NCI-H1930 (cell line): ENCODE measurements at places on chromosomes 16 and 17.

GRCh38 chr17:31225831-31226230, 71.2 kb downstream of the OMG start:
- DNase-seq, result no peak

DNA sequence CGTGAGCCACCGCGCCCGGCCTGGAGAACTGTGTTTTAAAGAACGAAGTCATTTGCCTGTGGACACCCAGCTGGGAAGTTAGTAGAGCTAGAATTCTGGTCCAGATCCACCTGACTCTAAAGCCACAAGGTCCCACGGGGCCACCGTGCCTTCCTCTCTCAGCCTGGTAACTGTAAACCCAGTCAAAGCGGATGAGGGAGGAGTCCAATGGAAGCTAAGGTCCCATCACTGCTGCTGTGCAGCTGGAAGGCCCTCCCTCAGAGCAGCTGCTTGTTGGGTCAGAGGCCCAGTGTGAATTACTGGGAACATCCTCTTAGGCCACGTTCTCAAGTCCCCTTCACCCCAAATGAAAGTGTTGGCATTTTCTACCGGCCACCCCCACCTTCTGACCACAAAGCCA, 48.8 kb upstream of the CACNG5 start:
- no peak for DNase-seq

GRCh38 chr16:72309001-72309400, 137.0 kb upstream of the PMFBP1 start:
- DNase-seq, result no peak

GRCh38 chr17:50270435-50271362, 3.6 kb upstream of the TMEM92 start:
- DNase-seq, result no peak

DNA sequence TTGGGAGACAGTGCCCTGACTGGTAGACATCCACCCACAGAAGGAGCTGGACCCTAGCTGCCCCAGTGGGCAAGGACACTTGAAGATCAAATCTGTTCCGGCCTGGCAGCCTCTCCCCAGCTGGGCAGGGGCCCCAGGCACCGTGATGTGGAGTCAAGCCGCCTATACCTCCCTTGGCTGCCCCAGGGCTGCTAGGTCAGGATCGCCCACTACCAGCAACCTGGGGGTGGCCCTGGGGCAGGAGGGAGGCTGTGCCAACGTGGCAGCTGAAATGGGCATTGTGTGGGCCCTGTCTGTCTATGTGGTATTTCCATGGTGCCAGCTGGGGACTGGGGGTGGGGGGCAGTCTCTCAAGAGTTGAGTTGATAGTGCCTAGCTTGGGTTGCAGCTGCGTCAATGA, 941 bp downstream of the PDK2 start:
- no peak for DNase-seq

- peak; percentile 3 for DNase-seq
These were observed 162.6 kb upstream of the CDH13 start for GRCh38 chr16:82464187-82464586.

DNA sequence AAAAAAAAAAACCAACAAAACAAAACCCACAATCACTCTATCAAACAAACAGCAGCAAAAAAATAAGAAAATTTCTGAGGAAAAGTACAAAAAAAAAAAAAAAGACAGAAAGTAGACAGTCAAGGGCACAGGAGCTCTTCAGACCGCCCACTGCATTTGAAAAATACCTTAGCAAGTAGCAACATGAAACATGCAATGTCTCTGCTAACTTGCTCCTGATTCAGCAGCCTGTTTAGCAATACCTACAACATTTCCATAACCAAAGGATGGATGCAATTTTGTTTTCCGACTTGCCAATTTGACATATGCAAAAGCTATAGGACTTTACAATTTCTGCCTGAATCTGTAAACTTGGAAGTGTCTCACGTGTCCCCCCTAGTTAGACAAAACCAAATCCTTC, 57.4 kb downstream of the SYNRG start:
- no peak for DNase-seq

GRCh38 chr16:49058382-49058781, 223.3 kb downstream of the CBLN1 start:
- no peak for DNase-seq

DNA sequence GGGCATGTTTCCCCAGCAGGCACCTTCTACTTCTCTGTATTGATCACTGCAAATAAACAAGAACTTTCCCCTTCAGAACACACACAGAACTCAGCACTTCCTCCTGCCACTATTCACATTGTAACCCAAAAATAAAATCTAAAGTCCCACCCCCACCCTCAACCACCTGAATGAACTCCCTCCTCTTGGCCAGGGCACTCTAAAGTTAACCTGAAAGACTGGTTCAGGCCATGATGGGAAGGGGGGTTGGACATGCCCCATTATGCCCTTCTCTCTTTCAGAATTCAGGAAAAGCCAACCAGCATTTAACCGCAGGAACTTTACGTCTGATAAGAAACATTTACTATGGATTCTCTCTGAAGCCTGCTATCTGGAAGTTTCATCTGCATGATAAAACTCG, 27.4 kb upstream of the CCL2 start:
- DNase-seq, result no peak

DNA sequence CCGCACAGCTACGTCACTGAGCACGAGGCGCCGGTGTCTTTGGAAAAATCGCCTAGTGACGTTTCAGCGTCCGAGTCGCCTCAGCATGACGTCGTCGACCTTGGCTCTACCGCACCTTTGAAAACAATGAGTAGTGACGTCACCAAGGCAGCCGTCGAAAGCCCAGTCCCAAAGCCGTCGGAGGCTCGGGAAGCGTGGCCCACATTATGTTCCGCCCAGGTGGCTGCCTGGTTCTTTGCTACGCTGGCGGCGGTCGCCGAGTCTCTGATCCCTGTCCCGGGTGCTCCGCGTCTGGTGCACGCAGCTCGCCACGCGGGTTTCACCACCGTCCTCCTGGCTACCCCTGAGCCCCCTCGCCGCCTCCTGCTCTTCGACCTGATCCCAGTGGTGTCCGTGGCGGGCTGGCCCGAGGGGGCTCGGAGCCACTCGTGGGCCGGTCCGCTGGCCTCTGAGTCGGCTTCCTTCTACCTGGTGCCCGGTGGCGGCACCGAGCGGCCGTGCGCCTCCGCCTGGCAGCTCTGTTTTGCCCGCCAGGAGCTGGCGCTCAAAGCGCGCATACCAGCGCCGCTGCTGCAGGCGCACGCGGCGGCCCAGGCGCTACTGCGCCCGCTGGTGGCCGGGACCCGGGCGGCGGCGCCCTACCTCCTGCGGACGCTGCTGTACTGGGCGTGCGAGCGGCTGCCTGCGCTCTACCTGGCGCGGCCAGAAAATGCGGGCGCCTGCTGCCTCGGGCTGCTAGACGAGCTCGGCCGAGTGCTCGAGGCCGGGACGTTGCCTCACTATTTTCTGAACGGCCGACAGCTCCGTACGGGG, 1.5 kb downstream of the TMEM102 start:
- peak; percentile 83 for DNase-seq

- DNase-seq, result no peak
These were observed 4.7 kb downstream of the RNASEK start for GRCh38 chr17:7016886-7017826.

DNA sequence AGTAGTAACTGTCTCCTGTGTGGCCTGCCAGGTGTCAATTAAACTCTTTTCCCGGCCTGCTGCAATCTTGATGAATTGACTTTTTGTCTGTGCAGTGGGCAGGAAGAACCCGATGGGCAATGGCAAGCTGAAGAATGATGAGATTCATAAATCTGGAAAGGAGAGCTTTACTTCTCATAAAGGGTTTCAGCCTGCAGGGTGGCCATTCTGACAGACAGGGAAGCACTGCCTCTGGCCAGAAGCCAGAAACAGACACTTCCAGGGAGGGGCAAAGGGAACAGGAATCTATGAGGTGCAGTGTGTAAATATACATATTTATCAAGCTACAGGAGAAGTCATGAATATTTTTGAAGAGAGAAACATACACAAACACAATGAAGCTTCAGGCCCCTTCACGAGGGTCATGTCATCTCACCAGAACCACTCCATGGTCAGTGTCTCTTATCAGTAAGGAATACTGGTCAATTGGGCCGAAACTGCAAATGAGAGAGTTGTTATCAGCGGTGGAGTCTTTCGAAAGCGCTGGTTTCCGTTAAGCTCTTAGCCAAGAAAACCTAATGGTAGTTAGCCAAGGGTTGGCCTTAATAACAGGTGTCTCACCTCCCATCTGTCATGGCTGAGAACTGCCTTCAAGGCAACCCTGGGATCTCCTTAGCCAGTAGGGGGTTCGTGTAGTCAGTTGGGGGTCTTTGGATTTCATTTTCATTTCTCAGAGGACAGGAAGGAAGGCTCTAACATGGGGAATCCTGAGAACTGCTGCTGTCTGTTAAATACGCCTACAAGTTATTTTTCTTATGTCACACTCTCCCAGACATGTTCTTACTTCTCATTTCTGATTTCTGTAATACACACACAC, 1.2 kb upstream of the NARF start:
- no peak for DNase-seq

DNA sequence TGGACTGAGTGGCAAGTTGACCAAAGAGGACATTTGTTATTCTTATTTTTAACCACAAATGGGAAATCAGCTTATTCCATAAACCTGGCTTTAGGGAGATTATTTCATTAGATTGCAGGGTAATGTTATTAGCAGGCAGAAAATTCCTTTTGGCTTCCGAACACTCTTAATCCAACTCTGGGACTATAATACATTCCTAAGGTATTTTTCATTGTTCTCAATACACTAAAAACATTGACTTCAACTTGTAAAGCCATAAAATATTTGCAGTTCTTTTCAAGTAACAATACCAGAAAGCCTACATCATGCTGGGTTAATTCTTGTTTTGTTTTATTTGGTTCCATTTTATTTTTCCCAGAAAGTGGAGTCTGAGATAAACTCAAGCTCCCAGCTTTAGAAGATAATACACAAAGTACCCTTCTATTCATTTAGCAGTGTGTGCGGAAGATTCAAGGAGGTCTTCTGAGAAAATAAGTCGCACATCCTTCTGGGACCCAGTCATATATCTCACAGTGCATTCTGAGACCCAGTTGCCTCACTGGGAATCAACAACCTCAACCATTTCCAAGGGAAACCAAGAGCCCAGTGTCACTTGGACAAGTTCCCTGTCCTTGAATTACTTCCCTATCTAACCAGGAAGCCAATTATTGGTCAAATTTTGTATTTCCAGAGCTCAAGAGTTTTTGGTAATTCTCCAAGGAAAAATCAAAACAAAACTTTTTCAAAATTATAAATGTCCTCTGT, 389.6 kb upstream of the DYNLRB2 start:
- no peak for DNase-seq

DNA sequence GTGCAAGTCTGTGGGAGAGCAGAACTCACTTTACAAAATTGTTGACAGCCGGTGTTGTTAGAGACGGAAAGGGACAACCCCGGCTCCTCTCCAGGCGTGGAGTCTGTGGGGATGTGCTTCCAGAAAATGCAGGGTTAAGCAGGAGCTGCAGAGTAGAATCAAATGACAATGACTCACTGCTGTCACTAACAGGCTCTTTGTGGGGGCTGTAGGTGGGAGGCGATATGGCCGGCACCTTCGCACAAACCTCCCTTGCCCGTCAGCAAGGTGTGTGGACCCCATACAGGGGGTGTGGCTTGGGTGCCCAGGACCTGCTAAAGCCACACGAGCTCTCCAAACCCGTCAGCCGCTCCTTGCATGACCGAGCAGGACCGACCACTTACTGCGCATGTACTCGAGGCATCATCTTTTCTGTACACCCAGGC, 5.8 kb downstream of the PDK2 start:
- no peak for DNase-seq

- no peak for DNase-seq
These were observed 42.9 kb upstream of the TEKT3 start for GRCh38 chr17:15384142-15384787.

- DNase-seq, result peak; percentile 12
These were observed 74.5 kb upstream of the TNRC6C start for GRCh38 chr17:77884019-77884418.

- DNase-seq, result peak; percentile 63
These were observed at the start of gene RHBDF2 for GRCh38 chr17:76501018-76501826. TSS of gene RHBDF2 (minus strand) at chr17:76501423. CDS start at chr17:76481524, 19,899 bp downstream.

GRCh38 chr16:55856950-55857349, 18.2 kb downstream of the CES5A start:
- DNase-seq, result no peak

DNA sequence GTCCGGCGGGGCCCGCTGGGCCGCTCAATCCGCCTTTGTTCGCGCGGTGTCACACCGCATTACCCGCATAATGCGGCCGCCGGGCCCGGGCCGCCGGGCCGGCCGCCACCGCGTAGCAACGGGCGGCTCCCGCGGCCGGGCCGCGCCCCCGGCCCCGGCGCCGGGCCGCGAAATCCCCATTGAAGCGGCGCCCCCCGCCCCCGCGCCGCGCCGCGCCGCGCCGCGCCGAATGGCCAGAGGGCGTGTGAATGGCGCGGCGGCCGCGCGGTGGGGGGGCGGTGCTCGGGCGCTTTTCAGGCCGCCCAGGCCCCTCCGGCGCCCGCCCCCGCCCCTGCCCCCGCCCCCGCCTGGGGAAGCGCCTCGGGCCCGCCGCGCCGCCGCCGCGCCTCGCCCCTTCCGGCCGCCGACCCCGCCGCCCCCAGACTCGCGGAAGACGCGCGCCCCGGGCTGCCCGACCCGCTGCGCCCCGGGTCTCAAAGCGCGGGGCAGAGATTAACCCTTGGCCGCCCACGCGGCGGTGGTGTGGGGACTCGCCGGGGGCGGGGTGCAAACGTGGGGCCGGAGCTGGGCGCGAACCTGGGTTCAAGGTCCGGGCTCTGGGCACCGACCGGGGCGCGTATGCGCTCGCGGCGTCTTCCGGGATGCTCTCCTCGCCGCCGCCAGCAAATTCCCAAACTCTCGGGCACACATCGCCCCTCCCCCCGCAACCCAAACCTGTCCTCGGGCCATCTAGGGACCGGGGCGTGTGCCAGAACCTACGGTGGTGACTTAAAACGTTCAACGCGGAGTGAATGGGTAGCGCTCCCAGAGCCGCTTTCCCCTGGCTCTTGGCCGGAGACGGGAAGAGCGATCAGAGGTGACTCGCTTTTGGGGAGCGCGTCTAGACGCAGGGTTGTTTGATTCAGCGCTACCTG, 46.7 kb downstream of the WNT3 start:
- peak; percentile 62 for DNase-seq

- DNase-seq, result no peak
These were observed 1251.2 kb upstream of the CDH8 start for GRCh38 chr16:63287401-63287800.

GRCh38 chr17:44502598-44503146, 534 bp downstream of the GPATCH8 start:
- DNase-seq, result no peak
